ENCODE measurements at places on chromosomes 13 and 19.

GRCh38 chr13:75566658-75567057 lies 17.1 kb downstream of the UCHL3 start:
- H3K27ac ChIP-seq, result no peak overlapping the region
- H3K4me1 ChIP-seq, result no peaks in the 10 kb centered on the region
- H3K4me3 ChIP-seq, result no peak overlapping the region
- no peaks in the 10 kb centered on the region for H3K36me3 ChIP-seq
- H3K27me3 ChIP-seq, result no peaks in the 10 kb centered on the region
- DNase-seq, result no peak

- no peak overlapping the region for H3K4me3 ChIP-seq
- no peaks in the 10 kb centered on the region for H3K27me3 ChIP-seq
- no peaks in the 10 kb centered on the region for H3K36me3 ChIP-seq
- DNase-seq, result peak; percentile 67
These were observed 24.2 kb downstream of the C19orf12 start for GRCh38 chr19:29690842-29691241.

- H3K27ac ChIP-seq, result no peak overlapping the region
- H3K4me3 ChIP-seq, result no peak overlapping the region
- H3K27me3 ChIP-seq, result peaks cover 6% of the 10 kb centered on the region
- no peak for DNase-seq
- peaks cover 2% of the 10 kb centered on the region for H3K4me1 ChIP-seq
- H3K36me3 ChIP-seq, result no peaks in the 10 kb centered on the region
These were observed 1.2 kb upstream of the PALM3 start for GRCh38 chr19:14063105-14063504.

- no peak overlapping the region for H3K4me3 ChIP-seq
- no peaks in the 10 kb centered on the region for H3K36me3 ChIP-seq
- no peaks in the 10 kb centered on the region for H3K4me1 ChIP-seq
- H3K27ac ChIP-seq, result no peak overlapping the region
- DNase-seq, result no peak
These were observed 56.7 kb upstream of the WASF3 start for GRCh38 chr13:26500618-26501320.

DNA sequence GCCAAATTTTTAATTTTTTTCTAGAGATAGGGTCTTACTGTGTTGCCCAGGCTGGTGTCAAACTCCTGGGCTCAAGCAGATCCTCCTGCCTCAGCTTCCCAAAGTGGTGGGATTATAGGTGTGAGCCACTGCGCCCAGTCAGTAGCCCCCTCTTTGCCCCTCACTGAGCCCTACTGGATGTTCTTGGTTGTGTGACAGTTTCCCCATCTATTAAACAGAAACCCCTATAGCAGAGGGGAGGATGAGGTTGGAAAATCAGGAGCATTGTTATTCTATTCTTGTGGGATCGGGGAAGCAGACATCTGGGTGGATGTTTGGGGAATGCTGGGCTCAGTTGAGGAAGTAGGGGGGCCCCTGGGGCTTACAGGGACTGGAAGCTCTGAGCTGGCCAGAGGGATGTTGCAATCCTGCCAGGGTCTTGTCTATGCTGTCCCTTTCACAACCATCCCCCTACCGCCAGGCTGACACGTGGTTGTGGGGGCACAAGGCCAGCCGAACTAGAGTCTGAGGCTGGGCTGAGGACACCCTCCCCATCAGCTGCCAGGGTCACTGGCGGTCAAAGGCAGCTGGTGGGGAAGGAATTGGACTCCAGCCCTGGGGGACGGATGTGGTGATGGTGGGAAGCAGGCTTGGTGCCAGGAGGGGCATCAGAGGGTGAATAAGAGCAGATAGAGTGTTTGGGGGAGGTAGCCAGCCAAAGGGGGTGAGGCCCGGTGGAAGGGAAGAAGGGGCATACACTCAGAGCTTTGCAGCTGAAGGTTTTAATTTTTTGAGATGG lies 10.9 kb downstream of the APOC1 start:
- H3K36me3 ChIP-seq, result no peaks in the 10 kb centered on the region
- no peak overlapping the region for H3K4me3 ChIP-seq
- DNase-seq, result no peak
- no peak overlapping the region for H3K27ac ChIP-seq
- H3K4me1 ChIP-seq, result no peaks in the 10 kb centered on the region
- H3K27me3 ChIP-seq, result no peaks in the 10 kb centered on the region

- no peaks in the 10 kb centered on the region for H3K4me1 ChIP-seq
- DNase-seq, result no peak
- H3K27me3 ChIP-seq, result no peaks in the 10 kb centered on the region
- H3K4me3 ChIP-seq, result peak overlapping the region; percentile 95
These were observed 1.4 kb downstream of the DYRK1B start for GRCh38 chr19:39832341-39833083.

- H3K27me3 ChIP-seq, result no peaks in the 10 kb centered on the region
- H3K36me3 ChIP-seq, result no peaks in the 10 kb centered on the region
- no peaks in the 10 kb centered on the region for H3K4me1 ChIP-seq
- DNase-seq, result no peak
These were observed 8.5 kb upstream of the SIGLEC8 start for GRCh38 chr19:51466723-51467122.

- H3K4me3 ChIP-seq, result no peak overlapping the region
- H3K4me1 ChIP-seq, result peaks cover 3% of the 10 kb centered on the region
- no peaks in the 10 kb centered on the region for H3K36me3 ChIP-seq
- peaks cover 69% of the 10 kb centered on the region for H3K27me3 ChIP-seq
- H3K27ac ChIP-seq, result no peak overlapping the region
These were observed 4.9 kb downstream of the MBNL2 start for GRCh38 chr13:97226788-97227627.

GRCh38 chr19:28169168-28169887 lies 1043.6 kb downstream of the UQCRFS1 start:
- H3K27ac ChIP-seq, result peak overlapping the region; percentile 72
- H3K4me3 ChIP-seq, result no peak overlapping the region
- peaks cover 7% of the 10 kb centered on the region for H3K4me1 ChIP-seq
- 0 out of 2 replicates have a peak, but pooled peaks cover 2% of the 10 kb centered on the region for H3K36me3 ChIP-seq
- H3K27me3 ChIP-seq, result no peaks in the 10 kb centered on the region
- DNase-seq, result no peak

GRCh38 chr13:31022288-31022895 lies 89.9 kb downstream of the TEX26 start:
- no peak overlapping the region for H3K27ac ChIP-seq
- no peaks in the 10 kb centered on the region for H3K27me3 ChIP-seq
- H3K36me3 ChIP-seq, result no peaks in the 10 kb centered on the region
- no peaks in the 10 kb centered on the region for H3K4me1 ChIP-seq
- DNase-seq, result no peak

DNA sequence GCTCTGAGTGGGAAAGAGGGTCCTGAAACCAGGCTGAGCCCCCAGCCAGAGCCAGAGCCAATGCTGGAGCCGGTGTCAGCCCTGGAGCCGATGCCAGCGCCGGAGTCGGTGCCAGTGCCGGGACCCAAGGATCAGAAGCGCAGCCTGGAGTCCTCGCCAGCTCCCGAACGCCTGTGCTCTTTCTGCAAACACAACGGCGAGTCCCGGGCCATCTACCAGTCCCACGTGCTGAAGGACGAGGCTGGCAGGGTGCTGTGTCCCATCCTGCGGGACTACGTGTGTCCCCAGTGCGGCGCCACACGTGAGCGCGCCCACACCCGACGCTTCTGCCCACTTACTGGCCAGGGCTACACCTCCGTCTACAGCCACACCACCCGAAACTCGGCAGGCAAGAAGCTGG lies 369 bp downstream of the NANOS3 start:
- no peaks in the 10 kb centered on the region for H3K36me3 ChIP-seq
- H3K4me3 ChIP-seq, result no peak overlapping the region
- H3K4me1 ChIP-seq, result peaks cover 12% of the 10 kb centered on the region
- no peak overlapping the region for H3K27ac ChIP-seq
- DNase-seq, result no peak

- H3K27ac ChIP-seq, result no peak overlapping the region
- no peak for DNase-seq
- no peaks in the 10 kb centered on the region for H3K27me3 ChIP-seq
- no peaks in the 10 kb centered on the region for H3K36me3 ChIP-seq
- no peak overlapping the region for H3K4me3 ChIP-seq
These were observed 104.6 kb upstream of the SERP2 start for GRCh38 chr13:44268980-44269379.

- H3K27ac ChIP-seq, result no peak overlapping the region
- H3K4me1 ChIP-seq, result peaks cover 4% of the 10 kb centered on the region
- DNase-seq, result no peak
- no peak overlapping the region for H3K4me3 ChIP-seq
- H3K36me3 ChIP-seq, result no peaks in the 10 kb centered on the region
These were observed 243.5 kb downstream of the RGCC start for GRCh38 chr13:41700790-41701310.

GRCh38 chr19:17767559-17767958 lies 16.3 kb downstream of the FCHO1 start:
- no peaks in the 10 kb centered on the region for H3K27me3 ChIP-seq
- H3K27ac ChIP-seq, result no peak overlapping the region
- DNase-seq, result no peak
- no peaks in the 10 kb centered on the region for H3K36me3 ChIP-seq
- H3K4me3 ChIP-seq, result no peak overlapping the region

DNA sequence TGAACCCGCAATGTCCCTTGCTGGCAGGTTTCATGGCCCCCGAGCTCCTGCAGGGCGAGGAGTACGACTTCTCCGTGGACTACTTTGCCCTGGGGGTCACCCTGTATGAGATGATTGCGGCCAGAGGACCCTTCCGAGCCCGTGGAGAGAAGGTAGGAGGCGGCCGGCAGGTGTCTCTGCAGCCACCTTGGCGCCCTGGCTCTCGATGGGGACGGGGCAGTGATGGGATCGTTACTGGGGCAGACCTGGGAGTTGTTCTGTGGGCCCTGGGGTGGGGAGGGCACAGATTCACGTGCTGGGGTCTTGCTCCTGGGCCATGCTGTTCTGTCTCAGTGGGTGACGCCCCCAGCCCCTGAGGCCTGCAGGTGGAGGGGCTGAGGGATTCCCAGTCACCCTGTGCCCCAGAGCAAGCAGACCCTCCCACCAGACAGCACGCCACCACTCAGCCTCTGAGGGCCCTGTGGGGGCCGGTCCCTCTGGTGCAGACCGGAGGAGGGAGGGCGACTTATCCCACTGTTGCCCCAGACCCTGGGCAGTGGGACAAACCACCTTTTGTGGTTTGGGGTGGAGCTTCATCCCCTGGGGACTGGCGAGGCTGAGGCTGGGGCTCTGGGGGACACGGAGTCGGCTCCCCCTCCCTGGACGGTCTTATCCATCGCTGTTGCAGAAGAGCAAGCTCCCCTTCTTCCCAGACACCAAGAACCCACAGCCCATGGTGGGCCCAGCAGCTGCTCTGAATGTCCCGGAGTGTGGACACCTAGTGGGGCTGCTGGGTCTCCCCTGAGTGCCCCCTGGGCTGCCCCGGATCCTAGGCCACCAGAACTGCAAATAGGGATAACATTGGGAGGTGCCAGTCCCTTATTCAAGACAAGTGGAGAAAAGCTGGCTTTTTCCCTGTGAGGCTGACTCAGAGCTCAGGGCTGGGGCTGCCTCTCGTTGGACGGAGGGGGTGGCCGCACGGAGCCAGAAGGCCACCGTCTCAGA lies 27.5 kb upstream of the TMEM255B start:
- no peak for DNase-seq
- no peaks in the 10 kb centered on the region for H3K36me3 ChIP-seq
- H3K4me3 ChIP-seq, result no peak overlapping the region
- H3K4me1 ChIP-seq, result no peaks in the 10 kb centered on the region

DNA sequence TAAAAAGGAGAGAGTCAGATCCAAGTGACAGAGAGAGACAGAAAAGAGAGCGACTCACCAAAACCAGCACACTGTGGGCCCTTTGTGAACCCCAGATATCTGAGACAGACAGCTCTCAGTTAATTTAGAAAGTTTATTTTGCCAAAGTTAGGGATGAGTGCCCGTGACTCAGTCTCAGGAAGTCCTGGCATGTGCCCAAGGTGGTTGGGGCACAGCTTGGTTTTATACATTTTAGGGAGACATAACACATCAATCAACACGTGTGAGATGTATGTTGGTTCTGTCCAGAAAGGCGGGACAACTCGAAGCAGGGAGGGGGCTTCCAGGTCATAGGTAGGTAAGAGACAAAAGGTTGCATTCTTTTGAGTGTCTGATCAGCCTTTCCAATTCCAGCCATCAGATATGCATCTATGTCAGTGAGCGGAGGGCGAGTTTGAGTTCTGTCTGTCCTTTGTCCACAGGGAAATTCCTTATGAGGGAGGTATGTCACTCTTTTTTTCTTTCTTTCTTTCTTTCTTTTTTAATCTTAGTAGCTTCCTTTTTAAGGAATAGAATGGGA lies 37.2 kb upstream of the ATP11A start:
- no peaks in the 10 kb centered on the region for H3K36me3 ChIP-seq
- no peaks in the 10 kb centered on the region for H3K27me3 ChIP-seq
- no peak overlapping the region for H3K27ac ChIP-seq

GRCh38 chr13:113415032-113415431 lies 38.3 kb downstream of the ADPRHL1 start:
- no peak overlapping the region for H3K27ac ChIP-seq
- H3K27me3 ChIP-seq, result no peaks in the 10 kb centered on the region
- no peaks in the 10 kb centered on the region for H3K4me1 ChIP-seq
- DNase-seq, result no peak
- H3K4me3 ChIP-seq, result no peak overlapping the region
- H3K36me3 ChIP-seq, result no peaks in the 10 kb centered on the region

DNA sequence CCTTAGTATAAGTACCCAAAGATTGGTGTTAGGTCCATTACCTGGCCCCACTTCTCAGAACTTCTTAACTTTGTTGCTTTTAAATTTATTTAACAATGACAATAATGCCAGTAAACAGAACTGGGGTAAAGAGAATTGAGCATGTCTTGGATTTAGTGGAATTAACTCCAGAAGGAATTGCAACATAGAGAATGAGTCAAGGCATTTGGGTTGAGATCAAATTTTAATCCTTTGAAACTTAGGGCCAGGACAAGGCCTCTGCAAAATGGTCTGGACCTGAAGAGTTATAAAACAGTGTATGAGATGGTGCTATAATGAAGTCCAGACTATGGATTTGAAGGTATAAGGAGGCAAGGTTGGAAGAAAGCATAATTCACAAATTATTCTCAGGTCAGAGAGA lies 1030.4 kb downstream of the SLITRK5 start:
- DNase-seq, result no peak
- no peaks in the 10 kb centered on the region for H3K36me3 ChIP-seq
- no peaks in the 10 kb centered on the region for H3K27me3 ChIP-seq
- no peak overlapping the region for H3K27ac ChIP-seq
- H3K4me3 ChIP-seq, result no peak overlapping the region

- H3K27ac ChIP-seq, result no peak overlapping the region
- H3K27me3 ChIP-seq, result no peaks in the 10 kb centered on the region
- H3K36me3 ChIP-seq, result no peaks in the 10 kb centered on the region
- H3K4me3 ChIP-seq, result peak overlapping the region; percentile 86
- DNase-seq, result peak; percentile 94
- peaks cover 3% of the 10 kb centered on the region for H3K4me1 ChIP-seq
These were observed 18.5 kb downstream of the LMTK3 start for GRCh38 chr19:48492925-48493717.

GRCh38 chr13:48569104-48569666 lies 36.3 kb upstream of the RCBTB2 start:
- H3K4me1 ChIP-seq, result no peaks in the 10 kb centered on the region
- no peaks in the 10 kb centered on the region for H3K36me3 ChIP-seq
- no peak overlapping the region for H3K4me3 ChIP-seq
- H3K27me3 ChIP-seq, result no peaks in the 10 kb centered on the region
- no peak for DNase-seq

GRCh38 chr13:99506634-99507033 lies 5.4 kb downstream of the TM9SF2 start:
- no peaks in the 10 kb centered on the region for H3K27me3 ChIP-seq
- no peaks in the 10 kb centered on the region for H3K36me3 ChIP-seq
- no peak overlapping the region for H3K27ac ChIP-seq
- no peak overlapping the region for H3K4me3 ChIP-seq
- DNase-seq, result no peak
